Nephron progenitor cell (in vitro differentiated cells): ENCODE measurements at places on chromosomes 5 and 9.

- DNase-seq, result no peak
Measured at GRCh38 chr9:76330034-76330433, 64.2 kb downstream of the RFK start.

DNA sequence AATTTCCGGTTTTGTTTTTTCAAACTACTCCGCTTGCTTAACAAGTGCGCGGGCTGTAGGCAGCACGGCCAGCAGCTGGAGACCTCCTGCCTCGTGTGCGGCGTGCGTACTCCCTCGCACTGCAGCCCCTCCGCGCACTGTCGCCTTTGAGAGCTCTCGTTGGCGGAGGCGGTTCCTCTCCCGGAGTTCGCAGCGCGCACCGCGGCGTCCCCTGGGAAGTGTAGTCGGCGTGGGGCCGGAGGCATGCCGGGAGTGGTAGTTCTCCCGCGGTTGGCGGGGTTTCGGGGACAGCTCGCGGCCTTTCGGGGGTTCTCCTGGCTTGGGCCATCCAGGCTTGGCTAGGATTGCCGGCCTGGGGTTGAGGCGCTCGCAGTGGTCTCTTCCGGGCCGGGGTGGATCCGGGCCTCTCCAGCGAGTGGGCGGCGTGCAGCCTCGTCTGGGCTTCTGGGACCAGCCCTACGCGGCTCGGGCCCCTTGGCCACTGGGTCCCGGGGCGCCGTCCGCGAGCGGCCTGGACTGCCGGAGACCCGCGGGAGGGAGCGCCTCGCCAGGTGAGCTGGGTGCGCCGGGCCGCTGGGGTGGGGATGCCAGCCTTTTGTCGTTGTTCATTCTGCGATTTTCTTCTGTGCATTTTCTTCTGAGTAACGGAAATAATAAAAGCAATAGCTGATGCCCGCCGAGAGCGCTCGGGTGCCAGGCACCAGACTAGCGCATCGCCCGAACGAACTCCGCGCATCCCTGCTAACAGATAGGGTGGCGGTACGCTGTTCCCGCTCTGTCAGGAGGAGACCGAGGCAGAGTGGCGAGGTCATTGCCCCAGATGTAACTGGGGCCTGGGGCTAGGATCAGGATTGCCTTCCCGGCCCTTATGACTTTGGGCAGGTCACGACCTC is at the start of gene ZNF354C:
Gene ZNF354C (plus strand): TSS at position 258 of the 893 bp plus-strand sequence. CDS start 1,696 bp downstream, outside the sequence.
- peak; percentile 68 for DNase-seq

GRCh38 chr9:18834740-18835361 is 198.2 kb downstream of the SAXO1 start:
- no peak for DNase-seq

DNA sequence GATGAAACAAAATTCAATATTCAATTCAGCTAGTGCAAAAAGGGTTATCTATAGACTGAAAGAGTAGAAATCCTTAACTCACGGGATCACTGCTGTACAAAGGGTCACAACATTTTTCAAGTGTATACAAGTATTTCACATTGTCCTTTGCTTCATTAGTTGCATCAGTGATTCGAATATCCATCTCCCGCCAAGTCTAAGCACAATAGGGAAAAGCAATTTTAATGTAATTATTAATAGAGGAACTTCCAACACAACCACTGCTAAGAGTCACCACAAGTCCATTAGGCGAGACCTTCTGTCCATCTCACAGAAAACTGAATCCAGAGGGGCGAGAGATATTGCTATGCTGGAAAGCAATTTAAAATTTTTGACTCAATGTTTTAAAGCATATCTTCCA is 27.4 kb downstream of the DNAH5 start:
- DNase-seq, result no peak

DNA sequence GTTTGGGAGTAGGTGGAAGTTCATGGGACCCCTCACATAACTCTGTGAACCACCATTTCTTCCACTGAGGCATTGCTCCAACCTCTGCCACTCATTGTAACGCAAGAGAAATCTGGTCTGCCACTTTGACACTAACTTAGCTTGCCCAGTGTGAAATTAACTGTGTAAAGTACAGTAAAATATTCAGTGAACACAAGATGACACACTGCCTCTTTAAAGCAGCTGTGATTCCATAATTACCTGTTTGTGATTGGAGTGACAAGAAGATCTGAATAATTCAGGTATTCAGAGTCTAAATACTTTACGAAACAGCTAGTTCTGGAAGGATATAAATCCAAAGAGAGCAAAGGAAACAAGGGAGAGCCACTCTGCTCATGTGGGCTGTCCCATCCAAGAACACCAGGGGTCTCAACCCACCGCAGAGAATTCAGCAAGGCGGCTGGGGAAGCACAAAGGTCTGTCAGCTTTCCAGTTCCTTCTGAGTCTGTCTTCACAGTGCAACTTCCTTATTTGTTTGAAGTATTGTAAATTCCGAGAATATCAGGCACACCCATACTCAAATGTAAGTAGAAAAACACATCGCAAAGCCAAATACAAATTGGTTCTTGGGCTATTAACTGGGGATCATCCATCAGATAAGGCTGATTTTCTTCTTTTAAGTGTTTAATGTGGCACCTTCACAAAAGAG is 86.9 kb downstream of the GNAQ start:
- peak; percentile 12 for DNase-seq

DNA sequence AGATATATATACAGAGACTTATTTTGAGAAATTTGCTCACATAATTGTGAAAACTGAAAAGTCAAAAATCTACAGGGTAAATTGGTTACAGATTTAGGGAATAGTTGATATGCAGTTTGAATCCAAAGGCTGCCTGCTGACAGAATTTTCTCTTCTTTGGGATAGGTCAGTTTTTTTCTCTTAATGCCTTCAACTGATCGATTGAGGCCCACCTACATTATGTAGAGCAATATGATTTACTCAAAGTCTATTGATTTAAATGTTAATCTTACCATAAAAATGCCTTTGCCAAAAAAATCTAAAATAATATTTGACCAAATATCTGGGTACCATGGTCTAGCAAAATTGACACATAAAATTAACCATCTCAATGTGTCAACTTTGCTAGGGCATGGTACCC is 3.9 kb upstream of the GHR start:
- no peak for DNase-seq

- DNase-seq, result no peak
Measured at GRCh38 chr5:138000102-138000723, 32.7 kb downstream of the FAM13B start.

DNA sequence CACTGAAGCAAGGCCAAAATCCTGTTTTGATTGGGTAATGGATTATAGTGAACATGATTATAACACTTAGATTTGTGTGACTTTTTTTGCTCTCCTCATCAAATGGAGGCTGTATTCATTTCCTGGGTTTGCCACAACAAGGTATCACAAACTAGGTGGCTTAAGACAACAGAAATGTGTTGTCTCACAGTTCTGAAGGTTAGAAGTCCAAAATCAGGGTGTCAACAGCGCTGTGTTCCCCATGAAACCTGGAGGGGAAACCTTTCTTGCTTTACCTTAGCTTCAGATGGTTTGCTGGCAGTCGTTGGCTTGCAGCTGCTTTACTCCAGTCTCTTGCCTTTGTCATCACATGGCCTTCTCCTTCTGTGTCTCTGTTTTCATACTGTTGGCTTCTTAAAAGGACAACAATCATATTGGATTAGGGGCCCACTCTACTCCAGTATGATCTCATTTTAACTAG is 32.4 kb downstream of the CDC42SE2 start:
- DNase-seq, result no peak

GRCh38 chr5:174596429-174596828 is 128.0 kb upstream of the MSX2 start:
- DNase-seq, result no peak

DNA sequence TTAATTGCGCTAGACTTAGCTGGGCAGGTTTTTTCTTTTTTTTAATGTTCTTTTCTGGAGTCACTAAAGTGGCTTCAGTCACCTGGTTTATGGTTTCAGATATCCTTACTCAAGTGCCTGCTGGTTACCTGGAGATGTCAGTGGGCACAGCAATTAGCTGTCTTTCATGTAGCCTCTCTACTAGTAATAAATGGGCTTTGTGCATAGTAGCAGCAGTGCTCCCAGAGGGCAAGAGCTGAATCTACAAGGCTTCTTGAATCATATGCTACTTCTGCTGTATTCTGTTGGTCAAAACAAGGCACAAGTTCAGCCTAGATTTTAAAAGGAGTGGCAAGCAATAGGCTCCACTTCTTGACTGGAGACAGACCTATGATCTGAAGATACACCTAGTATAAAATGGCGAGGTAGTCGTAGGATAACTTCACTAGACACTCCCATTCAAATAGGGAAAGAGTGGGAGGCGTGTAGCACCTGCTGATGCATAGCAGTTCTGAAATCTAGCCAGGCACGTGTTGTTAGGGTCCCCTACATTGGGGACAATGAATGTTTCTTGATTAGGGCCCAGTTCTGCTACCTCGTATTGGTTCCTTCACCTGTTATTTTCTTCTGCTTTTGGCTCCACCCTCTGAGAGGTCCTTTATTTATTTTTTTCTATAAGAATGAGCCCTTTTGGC is 7.0 kb downstream of the SCAMP1 start:
- DNase-seq, result no peak

- DNase-seq, result no peak
Measured at GRCh38 chr9:100583014-100583802, 5.3 kb downstream of the CAVIN4 start.

- DNase-seq, result no peak
Measured at GRCh38 chr5:142977363-142978051, 207.3 kb downstream of the ARHGAP26 start.

DNA sequence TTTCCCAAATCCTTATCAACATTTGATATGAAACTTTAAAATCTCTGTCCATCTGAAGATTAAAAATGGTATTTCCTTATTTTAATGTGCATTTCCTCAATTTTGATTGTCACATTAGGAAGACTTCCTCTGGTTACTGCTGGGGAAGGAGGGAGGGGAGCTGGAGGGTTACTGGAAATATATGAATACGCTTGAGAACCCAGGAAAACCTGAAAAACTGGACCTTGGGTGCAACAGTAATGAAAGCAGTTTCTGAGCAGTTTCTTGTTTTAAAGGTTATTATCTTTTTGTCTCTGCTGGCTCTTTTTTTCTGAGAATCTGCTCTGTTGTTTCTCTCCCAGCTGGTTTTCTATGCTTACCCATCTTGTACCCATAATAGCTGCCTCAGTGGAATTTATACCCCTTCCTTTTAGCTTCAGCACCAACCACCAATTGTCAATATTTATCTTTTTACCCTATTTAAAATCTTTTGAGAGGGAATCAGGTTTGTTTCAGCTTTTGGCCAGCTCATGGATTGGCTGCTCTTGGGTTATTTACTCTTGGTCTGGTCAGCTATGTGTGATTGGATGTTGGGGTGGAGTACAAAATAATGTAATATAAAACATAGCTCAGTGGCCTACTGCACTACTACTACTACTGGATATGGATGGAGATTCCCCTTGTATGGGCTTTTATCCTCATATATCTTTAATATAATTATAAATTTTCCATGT is 67.4 kb downstream of the UNC13B start:
- no peak for DNase-seq

DNA sequence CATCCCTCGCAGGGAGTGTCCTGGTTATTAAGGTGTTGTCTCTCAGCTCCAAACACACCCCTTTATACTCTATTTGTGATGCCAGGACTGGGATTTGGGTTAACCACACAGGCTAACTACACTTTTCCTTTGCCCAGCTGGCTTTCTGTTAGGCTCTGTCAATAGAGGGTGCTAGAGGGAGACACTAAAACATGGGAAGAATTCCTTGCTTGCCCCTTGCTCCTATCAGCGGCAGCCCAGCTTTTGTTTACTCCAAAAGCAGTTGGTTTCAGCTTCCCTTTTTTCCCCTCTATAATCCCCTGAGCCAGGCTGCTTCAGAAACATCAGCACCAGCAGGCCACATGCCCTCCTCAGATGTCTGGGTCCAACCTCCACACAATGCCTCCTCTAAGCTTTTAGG is 297.1 kb downstream of the KCTD16 start:
- peak; percentile 10 for DNase-seq

- no peak for DNase-seq
Measured at GRCh38 chr5:125402787-125403186, 656.3 kb upstream of the ZNF608 start.

- peak; percentile 78 for DNase-seq
Measured at GRCh38 chr5:172932313-172933017, 26.8 kb upstream of the RPL26L1 start.

- no peak for DNase-seq
Measured at GRCh38 chr5:124910354-124911016, 164.0 kb upstream of the ZNF608 start.

DNA sequence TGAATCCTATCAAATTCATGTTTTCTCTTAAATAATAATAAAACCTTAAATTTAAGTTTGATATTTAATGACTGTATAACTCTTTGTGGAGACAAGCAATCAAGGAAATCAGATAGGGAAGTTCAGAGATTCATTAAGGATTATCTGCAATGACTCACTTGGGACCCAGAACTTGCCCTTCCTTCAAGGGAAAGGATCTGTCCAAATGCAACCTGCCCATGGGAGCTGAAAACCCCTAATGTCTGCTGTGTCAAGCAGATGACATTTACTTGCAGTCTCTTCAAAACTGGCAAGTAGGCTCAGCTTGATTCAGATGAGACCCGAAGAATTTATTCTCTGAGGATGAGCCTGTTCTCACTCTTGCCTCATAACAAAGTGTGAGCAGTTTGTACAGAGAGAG is 1577.6 kb downstream of the EFNA5 start:
- no peak for DNase-seq
